ENCODE measurements at places on chromosomes 13 and 19. TPM values are rescaled to one million over a fixed set of nuclear protein-coding genes. Genes with fewer than 3 reads are reported as not detected.

- DNase-seq = no peak
These were observed 704.4 kb upstream of the PCDH20 start for GRCh38 chr13:62119739-62120700.

- no peak for DNase-seq
These were observed 1.2 kb downstream of the ZNF233 start for GRCh38 chr19:44260695-44261446.

GRCh38 chr13:76751278-76751677, 134.9 kb downstream of the KCTD12 start:
- DNase-seq = no peak

Gene MBD3L3
- polyA plus RNA-seq = not detected

Gene SOX1
- not detected for polyA plus RNA-seq

Gene GFY
- not detected for polyA plus RNA-seq
